ENCODE measurements at places on chromosomes 11 and 22.

- no peak for DNase-seq
Measured at GRCh38 chr22:41223535-41223934, 17.2 kb downstream of the CHADL start.

DNA sequence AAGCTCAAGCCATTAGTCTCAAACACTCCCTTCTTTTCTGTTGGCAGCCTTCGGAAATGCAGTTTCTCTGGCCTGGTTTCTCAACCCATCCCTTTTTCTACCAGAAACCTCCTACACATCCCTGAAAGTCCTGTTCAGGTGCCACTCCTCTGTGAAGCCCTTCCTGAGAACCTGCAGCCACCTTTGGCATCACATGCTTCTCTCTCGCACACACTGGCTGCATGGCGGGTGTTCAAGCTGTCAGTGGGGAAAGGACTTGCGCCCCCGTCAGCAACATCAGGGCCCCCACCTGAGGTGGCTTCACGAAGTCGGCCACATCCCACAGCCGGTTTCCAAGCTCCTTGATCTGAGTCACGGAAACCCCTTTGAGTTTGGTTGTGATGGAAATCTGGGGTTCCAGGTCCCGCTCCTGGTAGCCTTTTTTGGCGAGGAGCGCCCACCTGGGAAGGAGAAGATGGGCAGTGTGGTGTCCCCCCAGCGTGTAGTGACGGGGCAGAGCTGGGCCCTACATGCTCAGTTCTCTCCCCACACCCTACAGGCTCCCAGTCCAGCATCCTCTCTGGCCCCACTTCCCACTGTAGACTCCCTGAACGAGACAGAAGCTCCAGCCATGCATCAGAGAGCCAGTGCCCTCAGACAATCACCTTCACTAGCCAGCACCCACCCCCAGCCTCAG is 1.7 kb upstream of the LRRC74B start:
- no peak for DNase-seq

- DNase-seq, result no peak
Measured at GRCh38 chr22:40147388-40148176, 30.1 kb upstream of the TNRC6B start.

DNA sequence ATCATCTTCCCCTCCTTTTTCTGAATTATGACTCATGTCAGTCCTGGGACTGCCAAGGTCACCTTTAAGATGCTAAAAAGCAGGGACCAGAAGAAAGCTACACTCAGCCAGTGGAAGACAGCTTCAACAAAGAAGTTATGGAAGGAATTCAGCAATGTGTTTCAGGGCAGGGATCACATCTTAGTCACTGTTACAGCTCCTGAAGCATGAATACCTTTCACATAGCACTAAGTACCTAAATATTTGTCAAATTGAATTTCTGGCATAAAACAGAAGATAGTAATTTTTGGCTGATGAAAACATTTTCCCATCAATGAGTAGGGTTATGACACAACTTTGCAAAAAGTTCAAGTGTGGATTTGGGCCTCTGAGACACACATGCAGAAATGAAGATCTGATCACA is 5.2 kb downstream of the DDB1 start:
- no peak for DNase-seq

GRCh38 chr11:58787903-58788302 is 56.2 kb upstream of the GLYAT start:
- no peak for DNase-seq

GRCh38 chr11:122270535-122270934 is 154.5 kb upstream of the BLID start:
- DNase-seq, result no peak

GRCh38 chr22:44424867-44425693 is 73.0 kb downstream of the RTL6 start:
- no peak for DNase-seq

- DNase-seq, result no peak
Measured at GRCh38 chr11:95660038-95660437, 129.5 kb downstream of the FAM76B start.

- DNase-seq, result no peak
Measured at GRCh38 chr11:12193515-12194336, 83.3 kb downstream of the MICAL2 start.

- DNase-seq, result no peak
Measured at GRCh38 chr22:29886596-29886995, 3.6 kb downstream of the MTMR3 start.

- no peak for DNase-seq
Measured at GRCh38 chr22:37209140-37209845, 3.0 kb downstream of the SSTR3 start.

DNA sequence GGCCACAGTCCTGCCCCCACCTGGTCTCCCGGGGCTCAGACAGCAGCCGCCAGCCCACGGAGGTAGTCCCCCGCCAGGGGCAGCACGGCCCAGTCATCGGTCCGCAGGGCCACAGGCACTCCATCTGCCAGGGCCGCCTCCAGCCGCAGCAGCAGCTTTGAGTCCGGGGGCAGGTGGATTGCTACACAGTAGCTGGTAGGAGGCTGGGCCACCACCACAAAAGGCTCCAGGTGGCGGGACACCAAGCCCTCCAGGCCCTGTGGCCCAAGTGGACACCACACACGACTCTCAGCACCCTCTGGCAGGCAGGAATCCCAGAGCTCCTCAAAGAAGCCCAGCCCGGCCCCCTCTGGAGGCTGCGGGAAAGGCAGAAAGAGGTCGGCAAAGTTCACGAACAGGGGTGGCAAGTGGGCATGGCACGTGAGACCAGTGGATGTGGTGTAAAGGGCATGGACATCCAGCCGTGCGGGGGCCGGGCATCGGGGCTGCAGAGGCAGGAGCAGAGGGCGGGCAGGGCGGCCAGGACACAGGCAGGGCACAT is 2.9 kb downstream of the AP5B1 start:
- DNase-seq, result peak; percentile 1

DNA sequence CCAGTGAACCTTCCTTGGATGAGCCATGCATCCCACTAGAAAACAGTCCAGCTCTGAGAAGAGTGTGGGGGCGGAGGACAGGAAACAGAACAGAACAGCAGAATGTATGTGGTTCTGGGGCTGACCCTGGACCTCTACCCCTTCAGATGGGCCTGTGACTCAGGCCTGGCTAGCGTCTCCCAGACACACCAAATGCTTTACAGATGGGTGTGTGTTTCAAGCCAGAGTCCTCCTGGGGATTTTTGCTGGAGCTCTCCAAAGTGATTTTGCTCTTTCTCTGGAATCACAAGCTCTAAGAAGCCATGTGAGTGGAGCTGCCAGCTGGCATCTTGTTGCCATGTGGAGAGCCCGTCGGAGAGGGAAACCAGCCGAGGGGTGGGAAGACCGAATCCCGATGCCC is 13.2 kb upstream of the C1QTNF4 start:
- no peak for DNase-seq

DNA sequence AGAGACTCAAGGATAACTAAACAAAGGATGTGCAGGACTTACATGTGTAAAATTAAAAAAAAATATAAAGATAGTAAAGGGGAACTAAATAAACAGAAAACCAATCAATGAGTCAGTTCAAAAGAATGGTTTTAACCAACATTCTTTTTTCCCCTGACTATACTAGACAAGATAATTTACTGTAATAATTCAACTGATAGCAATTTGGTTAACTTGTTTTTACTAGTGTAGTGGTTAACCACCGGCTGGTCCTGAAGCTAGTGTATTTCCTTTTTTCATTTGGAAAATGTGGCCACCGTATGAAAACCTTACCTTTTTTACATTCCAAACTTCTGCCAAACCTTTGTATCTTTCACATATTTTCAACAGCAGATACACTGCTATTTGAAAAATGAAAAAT is 123.1 kb downstream of the ARHGAP42 start:
- DNase-seq, result no peak

DNA sequence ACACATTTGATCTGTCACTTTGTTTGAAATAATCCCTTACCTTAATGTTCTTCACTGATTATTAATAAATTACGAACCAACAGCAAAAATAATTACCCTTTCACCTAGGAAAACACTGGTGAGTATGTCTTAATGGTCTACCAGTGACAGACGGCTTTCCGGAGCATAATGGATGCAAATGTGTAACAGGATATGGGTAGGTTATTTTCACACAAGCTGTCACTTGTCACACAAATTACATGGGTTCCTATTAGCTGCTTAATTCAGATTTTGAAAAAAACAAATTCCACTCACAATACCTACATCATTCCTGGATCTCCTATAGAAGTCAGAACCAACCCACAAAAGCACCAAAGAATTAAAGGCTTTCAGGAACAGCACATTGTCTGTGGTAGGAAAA is 127.9 kb downstream of the WT1 start:
- no peak for DNase-seq

GRCh38 chr22:20315337-20316216 is 4.3 kb downstream of the DGCR6L start:
- DNase-seq, result no peak

DNA sequence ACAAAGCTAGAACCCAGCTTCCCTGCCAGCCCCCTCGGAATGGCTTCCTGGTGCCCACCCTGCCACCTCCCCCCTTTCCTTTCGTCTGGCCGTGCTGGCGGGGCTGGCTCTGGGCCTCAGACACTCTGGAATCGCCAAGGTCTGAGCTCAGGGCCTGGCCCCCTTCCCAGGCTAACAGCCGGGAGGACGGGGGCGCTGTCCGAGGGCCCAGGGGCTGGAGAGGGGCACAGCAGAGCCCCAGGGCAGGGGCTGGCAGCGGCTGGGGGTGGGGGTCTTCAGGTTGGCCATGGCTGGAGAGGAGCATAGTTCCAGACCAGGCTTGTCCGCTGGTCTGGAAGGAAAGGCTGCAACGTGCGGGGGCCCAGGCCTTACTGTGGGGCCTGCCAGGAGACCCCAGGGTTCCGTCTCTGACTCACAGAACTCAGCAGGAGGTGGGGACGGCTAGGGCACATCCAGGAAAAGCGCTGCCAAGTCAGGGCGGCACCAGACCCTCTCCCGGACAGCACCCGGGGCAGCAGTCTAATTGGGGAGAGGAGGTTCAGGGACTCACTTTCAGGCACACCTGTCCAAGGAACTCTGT is 861 bp upstream of the LTBP3 start:
- DNase-seq, result peak; percentile 78

DNA sequence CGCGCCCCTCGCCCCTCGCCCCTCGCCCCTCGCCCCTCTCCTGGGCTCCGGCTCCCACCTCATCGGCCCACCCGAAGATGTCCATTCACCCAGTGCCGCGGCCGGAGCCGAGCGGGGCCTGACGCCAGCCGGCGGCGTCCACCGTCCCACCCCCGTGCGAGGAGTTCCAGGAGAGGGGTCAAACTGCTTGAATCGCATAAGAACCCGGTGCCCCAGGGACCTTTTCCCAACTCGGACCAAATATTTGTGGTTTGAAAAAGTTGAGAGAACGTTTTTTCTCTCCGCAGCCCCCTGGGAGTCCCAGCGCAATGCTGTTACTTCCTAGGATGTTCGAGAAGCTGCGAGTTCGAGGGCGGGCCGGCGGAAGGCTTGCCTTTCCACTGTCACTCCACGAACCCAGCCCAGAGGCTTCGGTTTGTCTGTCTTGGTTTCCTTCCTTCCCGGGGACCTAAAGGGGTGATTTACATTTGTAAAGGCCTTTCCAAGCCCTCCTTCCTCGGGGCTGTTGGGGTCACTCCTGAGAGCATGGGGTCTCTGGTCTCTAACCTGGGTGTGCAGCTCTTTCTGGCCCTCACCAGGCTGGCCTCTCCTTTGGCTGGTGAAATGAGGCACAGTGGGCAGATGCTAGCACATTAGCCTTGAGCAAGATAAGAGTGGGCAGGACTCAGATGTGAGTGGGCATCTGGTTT is 38.0 kb downstream of the ETS1 start:
- no peak for DNase-seq

DNA sequence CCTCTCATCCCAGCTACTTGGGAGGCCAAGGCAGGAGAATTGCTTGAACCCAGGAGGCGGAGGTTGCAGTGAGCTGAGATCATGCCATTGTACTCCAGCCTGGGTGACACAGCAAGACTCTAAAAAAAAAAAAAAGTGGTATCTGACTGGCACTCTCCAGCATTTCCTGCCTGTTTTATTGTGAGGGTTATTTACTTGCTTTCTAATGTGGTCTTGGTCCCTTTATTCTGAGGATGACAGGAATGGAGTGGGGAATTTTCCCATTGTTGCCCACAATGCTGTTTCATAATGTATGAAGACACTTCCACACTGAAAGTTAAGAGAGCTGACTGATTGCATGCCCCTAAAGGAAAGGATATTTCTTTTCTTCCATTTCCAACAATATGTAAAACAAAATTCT is 286.5 kb upstream of the MTNR1B start:
- no peak for DNase-seq

DNA sequence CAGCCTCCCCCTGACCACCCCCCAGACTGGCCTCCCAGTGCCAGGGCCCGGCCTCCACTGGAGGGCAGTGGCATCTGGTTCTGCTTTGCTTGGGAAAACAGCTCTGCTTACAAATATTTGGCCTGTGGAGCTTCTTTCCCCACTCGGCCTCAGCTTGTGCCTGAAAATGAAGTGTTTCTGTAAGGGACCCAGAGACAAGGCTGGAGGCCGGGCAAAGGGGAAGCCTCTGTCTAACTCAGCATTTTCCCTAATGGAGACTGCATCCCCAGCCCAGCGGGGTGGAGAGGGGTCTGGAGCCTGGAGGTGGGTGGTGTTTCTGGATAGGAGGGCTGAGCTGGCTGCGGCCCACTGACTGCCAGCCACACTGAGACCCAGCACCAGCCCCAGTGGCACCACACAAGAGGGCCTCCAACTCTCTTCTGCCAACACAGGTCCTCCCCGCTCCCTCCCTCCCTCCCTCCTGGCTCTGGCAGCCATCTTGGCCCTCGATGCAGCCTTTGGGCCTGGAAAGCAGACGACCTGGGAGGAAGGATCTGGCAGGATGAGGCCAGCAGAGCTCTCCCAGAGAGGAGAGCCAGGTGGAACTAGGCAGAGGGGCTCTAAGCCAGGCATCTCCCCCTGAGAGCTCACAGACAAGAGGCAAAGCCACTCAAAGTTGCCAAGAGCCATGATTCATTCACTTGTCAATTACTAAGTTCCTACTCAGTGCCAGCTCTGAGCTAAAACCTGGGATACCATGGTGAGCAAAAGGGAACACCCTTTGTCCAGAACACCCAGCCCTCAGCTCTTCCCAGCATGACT is 77.1 kb upstream of the CD82 start:
- DNase-seq, result no peak

DNA sequence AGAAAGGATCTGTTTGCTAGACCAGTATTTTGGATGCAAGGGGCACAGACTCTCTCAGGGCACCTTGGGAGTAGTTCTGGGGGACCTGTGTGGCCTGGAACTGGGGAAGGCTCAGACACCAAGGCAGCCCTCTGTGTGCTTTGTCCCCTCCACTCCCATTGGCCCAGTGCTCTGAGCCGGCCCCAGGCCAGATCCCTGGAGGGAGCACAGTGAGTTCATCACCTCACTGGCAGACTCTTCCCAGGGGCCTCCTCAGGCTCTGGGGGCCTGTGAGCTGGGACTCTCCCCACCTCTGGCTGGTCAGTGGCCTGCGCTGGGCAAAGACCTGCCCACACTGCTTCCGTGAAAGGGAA is 51.7 kb downstream of the CHRDL2 start:
- DNase-seq, result no peak

GRCh38 chr11:11265994-11266606 is 87.0 kb downstream of the CSNK2A3 start:
- DNase-seq, result peak; percentile 45
